ENCODE measurements at places on chromosomes 11 and 22.
A peak's percentile ranks its signal among the peaks of the same experiment; 100 is the strongest.

DNA sequence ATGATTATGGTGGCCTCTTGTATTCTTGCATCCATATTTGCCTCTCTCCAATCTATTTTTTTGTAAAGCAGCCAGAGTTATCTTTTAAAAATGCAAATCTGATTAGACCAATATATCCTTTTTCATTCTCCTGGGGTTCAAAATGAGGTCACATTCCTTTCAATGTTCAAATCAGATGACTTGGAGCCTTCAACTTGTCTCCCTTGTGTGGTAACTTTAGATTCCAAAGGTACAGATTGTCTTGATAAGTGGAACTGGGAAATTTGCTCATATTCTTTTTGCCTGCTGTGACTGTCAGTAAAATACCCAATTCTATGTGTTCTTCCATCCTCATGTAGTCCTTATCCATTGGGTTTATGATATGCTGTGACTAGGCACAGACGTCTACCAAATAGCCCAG is 15.1 kb upstream of the CAPRIN1 start:
- DNase-seq = no peak

GRCh38 chr22:33476206-33476605 is 418.0 kb upstream of the SYN3 start:
- DNase-seq = no peak

DNA sequence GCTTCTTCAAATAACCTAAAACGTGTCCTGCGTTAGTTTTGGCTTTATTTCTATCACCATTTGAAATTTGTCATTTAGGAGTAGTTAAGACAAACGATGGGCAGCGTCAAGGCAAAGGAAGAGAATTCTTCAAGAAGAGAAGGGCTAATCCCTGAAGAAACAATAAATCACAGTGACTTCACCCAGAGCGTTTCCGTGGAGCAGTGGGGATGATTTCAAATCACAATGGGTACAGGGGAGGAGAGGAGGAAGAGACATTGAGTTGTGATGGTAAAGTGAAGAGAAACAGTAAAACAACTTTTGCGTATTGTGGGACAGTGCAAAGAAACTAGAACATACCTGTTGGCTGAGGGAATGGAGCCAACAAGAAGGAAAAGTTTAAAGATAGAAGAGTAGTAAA is 9.7 kb downstream of the PDGFD start:
- DNase-seq = no peak

- no peak for DNase-seq
Observed at GRCh38 chr11:113240389-113240788, 74.0 kb upstream of the TTC12 start.

DNA sequence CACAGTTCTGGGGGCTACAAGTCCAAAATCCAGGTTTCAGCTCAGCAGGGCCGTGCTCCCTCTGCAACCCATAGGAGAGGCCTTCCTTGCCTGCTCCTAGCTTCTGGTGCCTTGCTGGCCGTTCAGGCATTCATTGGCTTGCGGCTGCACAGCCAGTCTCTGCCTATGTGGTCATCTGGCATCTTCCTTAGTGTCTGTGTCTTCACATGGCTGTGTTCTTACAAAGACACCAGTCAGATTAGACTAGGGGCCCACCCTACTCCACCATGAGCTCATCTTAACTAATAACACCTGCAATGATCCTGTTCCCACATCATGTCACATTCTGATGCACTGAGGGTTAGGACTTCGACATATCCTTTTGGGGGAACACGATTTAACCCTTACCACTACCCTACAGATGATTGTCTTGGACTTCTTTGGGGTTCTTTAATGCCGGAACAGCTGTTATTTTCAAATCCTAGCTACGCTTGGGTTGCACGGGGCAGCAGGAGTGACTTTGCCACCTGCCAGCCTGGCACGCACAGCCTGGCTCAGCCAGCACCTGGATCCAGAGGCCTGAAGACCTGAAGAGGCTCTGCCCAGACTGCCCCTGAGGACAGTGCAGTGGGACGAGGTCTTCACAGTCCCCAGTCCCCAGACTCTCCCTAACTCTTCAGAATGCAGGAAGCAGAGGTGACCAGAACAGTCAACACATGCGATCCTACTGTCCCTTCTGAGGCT is 7.7 kb upstream of the NEAT1 start:
- DNase-seq = no peak

DNA sequence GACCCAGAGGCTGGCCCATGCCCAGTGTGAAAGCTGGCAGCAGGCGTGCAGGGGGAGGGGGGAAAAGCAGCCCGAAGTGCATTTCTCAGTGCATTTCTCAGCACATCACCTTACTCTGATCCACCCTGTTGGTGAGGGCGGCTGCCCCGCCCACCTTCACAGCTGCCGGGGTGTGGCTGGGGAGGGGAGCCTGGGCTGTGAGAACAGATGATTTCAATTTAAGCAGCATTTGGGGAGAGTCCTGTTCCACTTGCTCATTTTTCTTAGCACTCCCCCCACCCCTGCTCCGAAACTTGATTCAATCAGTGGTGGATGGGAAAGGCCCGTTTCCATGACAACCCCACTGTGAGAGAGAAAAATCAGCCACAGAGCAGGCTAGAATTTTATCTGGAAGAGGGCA is 84.8 kb downstream of the SNX19 start:
- DNase-seq = peak; percentile 13
